D341Med (cell line): ENCODE measurements at places on chromosomes 3 and 15.

DNA sequence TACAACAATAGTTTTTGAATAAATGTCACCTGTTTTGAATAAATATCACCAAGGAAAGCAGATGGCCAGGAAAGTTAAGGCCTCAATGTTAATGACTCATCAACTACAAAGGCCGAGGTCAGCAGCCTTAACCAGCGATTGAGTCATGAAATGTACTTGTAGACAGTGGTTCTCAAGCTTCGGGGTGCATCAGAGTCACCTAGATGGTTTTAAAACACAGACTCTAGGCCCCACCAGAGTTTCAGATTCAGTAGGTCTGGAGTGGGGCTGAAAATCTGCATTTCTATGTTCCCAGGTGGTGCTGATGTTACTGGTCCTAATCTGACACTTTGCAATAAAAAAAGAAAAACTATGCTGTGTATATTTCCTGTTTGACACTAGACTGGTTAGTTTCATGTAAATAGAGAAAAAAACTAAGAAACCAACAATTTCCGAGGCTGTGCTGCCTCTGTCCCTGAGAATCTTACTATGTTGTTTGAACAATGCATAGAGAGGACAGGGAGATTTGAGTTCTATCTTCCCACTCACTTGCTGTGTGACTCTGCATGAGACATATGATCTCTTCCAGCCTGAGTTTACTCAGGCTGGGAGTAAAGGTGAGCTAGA, 9.8 kb downstream of the RAB27A start:
- DNase-seq, result no peak

GRCh38 chr3:186239321-186239720, 122.7 kb downstream of the DGKG start:
- no peak for DNase-seq

- DNase-seq, result no peak
These were observed 418.1 kb downstream of the EPHA6 start for GRCh38 chr3:97232393-97233034.

DNA sequence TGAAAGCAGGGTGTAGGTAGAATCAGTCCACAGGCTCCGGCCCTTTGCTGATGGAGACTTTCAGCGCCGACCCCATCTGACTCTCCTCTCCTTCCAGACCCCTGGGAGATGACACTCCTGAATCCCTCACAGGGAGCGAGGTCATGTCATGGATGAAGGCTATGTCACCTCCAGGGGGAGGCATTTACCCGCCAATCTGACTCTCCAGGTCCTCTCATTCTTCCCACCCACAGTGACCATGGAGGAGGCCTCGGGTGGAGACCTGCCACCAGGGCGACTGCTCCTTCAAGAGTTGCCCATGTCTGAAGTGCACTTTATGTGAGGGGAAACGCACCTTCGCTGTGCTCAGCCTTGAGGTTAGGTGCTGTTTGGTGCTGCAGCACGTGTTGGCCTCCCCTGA, 112.7 kb downstream of the KLF13 start:
- no peak for DNase-seq

- DNase-seq, result no peak
These were observed 577.5 kb downstream of the DIPK2A start for GRCh38 chr3:144549166-144549565.

DNA sequence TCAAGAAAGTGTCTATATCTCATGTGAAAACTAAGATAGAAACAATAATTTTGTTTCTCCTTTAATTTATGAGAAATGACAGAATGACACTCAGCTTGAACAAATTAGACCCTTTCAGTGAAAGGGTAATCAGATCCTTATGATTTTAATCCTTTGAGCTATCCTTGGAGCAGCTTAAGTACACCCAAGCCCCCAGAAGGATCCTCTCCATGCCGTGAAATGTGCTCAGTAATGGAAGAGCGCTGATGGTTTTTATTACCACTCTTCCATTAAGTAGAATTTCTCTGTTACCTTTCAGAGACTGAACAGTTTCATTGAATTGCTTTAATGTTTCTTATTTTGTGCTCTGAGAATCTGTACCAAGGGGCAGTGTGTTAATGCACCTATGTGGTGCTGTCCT, 54.3 kb downstream of the HMG20A start:
- peak; percentile 55 for DNase-seq

- peak; percentile 73 for DNase-seq
These were observed at the start of gene ESYT3 for GRCh38 chr3:138434276-138434874. Gene ESYT3, plus strand, starts transcription at chr3:138434616. Its CDS starts 183 bp downstream, at chr3:138434799.

GRCh38 chr15:46934851-46935250, 782.5 kb upstream of the SEMA6D start:
- no peak for DNase-seq

DNA sequence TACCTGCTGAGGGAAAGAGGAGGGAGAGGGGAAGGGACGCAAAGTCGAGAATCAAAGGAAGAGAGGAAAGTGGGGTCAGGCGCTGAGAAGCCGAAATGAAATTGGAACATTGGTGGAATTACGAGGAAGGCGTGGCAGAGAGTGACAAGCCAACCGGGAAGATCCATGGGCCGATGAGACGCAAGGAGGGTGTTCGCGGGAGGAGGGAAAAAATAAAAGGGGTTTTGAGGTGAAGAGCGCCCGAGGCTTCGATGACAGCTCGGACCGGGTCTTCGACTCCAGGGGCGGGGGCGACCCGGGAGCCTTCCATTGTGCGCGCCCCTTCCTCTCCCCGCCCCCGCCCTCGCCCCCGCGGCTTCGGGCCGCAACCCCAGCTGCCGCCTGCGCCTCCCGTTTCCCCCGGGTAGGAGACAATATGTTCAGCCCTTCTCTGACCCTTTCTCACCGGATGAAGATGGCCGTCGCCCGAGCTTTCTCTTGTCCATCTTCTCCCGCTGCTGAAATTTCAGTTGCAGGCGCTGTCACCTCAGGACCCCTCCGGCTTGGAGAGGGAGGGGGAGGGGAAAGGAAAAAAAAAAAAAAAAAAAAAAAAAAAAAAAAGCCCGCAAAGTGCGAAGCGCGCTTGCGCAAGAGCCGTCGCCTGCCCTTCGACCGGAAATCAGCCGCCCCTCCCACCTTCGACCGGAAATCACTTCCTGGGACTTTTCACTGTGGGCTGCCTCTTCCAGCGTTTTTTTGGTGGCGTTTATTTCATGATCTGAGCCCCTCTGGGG, at the start of gene SENP7:
Gene SENP7, minus strand, starts transcription at position 567 of the 773 bp plus-strand sequence. Its CDS starts 82 bp downstream, at position 485.
- peak; percentile 94 for DNase-seq

DNA sequence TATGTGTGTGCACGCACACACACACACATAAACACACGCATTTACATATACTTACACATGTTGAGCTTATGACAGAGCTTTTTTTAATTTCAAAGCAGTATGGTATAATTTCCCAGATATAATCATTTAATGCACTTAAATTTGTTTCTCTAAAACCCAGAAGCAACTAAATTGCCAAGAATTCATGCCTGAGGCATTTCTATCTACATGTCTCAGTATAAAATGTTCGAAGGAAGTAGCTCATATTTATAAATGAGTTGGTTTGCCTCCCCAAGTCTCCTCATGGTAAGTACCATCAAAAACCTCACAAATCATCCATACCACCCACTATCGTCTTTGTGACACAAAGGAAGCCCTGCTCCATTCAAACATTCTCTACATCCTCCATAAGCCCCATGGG, 130.6 kb downstream of the RPL22L1 start:
- no peak for DNase-seq

- no peak for DNase-seq
These were observed 127.8 kb downstream of the STAG1 start for GRCh38 chr3:136624371-136624770.

GRCh38 chr3:59759298-59760031, 709.6 kb upstream of the CFAP20DC start:
- DNase-seq, result no peak

DNA sequence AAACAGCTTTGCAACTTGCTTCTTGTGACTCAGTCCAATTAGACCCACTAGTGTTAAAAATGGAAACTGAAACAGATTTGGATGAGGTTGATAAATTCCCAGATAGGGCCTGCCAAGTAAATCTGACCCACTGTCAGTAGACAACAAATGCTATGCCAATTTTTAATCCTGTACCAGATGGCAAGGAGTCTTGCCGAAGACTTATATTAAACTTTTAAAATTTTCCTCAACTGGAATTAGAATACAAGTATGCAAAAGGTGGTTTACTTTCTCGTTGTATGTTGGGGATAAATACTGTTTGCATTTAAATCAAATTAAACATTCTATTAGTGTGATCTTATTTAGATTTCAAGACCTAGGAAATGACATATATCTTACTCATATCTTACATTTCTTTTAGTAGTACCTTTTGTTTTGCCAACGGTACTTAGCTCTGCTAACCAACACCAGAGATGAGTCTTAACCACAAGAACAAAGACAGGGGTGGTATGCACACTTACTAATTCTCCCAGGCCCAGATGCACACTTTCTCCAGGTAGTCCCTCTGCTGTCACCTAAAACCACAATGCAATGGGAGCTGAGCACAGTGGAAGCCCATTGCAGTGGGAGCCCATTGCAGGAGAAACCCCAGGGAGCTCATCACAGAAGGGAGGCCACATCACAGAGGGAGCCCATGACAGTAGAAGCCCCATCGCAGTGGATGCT, 77.8 kb downstream of the WWTR1 start:
- no peak for DNase-seq

DNA sequence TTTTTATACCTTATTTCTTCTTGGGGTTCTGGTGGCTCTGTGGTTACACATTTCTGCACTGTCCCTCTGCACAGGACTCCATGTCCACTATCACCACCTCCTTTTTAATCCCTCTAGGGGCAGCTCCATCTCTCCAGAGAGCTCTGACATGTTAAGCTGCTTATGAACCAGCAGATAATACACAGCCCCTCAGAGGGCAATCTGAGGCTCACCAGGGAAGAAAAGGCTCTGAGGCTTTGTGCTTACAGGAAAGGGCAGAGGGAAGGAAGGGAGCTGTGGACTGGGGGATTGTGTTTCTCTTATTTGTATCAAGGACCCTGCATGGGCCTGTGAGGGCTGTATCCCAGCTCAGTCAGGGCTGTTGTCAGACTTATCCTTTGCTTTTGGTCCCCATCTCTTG, 164.5 kb downstream of the EPHB1 start:
- no peak for DNase-seq

GRCh38 chr3:52458031-52458760, 2.8 kb downstream of the NISCH start:
- no peak for DNase-seq

- peak; percentile 65 for DNase-seq
These were observed 5.5 kb upstream of the COLQ start for GRCh38 chr3:15527031-15527459.

GRCh38 chr3:155070316-155070715, 9.8 kb upstream of the MME start:
- no peak for DNase-seq

DNA sequence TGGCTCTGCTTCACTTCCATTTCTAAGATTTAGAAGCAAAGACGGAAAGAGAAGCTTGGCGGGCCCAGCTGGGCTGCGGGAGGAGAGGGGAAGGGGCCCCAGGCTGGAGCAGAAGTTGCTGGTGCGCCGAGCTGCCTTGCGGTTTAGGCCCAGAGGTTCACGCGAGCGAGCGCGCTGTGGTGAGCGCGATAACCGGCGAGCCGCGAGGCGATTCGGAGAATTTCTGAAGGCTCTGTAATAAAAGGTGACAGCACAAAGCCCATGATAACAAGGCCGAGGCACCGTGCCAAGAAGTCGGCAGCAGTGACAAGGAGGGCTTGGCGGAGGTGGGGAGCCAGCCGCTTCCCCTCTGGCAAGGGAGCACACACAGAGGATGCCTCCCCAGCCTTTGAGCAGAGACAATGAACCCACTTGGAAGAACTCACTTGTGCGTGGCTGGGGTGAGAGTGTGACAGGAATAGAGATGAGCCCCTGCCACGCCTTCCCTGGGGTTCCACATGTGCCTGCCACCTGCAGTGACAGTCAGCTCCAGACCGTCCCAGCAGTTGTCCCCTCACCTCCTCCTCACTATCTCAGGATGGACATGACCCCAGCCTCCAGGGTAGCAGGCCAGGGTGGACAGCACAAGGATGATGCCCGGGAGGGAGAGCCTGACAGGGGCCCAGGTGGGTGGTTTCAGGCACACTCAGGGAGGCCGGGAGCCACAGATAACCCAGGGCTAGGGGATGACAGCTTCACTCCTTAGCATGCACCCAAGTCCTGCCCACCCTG, 315.2 kb downstream of the UACA start:
- DNase-seq, result no peak

GRCh38 chr15:58169934-58170333, 31.8 kb downstream of the AQP9 start:
- DNase-seq, result no peak

GRCh38 chr3:133521946-133522345, 51.5 kb upstream of the CDV3 start:
- DNase-seq, result no peak

GRCh38 chr3:116300226-116300625, 145.1 kb downstream of the LSAMP start:
- no peak for DNase-seq

DNA sequence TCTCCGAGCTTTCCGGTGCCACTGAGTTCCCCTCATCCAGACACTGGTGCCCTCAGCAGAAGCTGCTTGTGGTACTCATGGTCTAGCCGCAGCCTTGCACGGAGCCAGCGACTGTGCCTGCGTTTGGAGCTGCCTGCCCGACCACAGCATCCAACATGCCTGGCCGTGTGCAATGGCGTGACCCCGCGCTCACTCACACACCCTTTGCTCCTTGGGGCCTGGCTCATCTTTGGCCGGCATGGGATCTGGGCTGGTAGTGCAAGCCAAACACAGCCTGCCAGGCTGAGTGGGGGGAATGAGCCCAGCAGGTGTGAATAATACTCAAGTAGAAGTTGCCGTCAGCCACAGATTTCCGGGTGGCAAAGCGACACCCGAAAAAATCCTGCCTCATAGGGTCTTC, 1178.7 kb upstream of the GBE1 start:
- DNase-seq, result no peak

DNA sequence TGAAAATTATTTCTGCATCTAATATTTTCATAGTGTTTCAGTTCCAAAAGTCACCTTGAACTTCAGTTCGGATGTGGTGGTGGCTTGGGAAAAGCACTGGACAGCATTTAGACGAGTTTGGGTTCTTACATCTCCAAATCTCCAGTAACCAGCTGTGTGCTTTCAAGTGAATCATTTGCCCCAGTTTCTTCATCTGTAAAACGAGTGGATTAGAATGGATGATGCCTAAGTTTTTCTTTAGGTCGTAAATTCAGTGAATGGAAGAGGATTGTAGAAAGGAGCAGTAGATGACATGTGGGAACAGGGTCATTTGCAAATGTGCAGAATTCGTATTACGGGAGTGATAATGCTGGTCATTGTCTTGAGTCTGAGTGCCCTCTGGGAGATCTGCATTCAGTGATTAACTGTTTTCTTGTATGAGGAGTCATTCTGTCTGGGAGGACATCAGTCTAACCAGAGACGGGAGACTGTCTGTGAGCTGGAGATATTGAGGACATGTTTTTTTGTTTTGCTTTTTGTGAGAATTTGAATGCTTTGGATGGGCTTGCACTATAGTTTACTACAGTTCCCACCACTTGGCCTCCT, 641.6 kb upstream of the TBL1XR1 start:
- DNase-seq, result no peak

DNA sequence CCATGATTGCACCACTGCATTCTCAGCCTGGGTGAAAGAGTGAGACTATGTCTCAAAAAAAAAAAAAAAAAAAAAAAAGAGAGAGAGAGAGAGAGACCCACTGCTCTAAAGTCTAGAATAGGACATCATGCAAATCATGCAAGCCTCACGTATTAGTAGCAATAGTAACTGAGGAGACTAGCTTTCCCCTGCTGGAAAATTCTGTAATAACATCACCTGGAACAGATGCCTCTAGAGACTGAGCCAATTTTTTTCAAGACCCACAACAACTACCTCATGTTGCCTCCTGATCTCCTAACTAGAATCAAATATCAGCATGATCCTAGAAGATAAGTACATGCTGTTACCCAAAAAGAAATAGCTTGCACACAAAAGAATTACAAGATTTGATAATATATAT, 461.9 kb downstream of the AGBL1 start:
- no peak for DNase-seq
